ENCODE measurements at places on chromosomes 1 and 21. TPM values are rescaled to one million over a fixed set of nuclear protein-coding genes. Genes with fewer than 3 reads are reported as not detected.

DNA sequence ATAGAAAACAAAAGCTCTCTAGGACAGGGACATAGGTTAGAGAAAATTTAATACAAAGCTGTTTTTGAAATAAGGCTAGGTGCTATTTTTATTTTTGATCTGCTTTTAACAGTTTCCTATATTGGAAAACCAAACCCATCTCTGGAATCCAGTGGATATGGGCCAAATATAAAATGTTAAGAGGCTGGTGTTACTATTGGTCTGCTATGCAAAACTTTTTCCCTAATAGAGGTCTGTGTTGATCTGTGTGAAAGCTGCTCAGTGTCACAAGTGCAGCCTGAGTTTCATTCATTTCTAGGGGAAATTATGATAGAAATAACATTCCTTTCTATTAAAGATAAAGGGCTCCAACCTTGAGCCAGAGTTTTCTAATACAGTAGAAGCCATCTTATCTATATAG lies 116.4 kb downstream of the OLFML2B start:
- no peak for DNase-seq
- no peaks in the 10 kb centered on the region for H3K4me1 ChIP-seq
- H3K27ac ChIP-seq: no peak overlapping the region
- H3K4me3 ChIP-seq: no peak overlapping the region
- no peaks in the 10 kb centered on the region for H3K36me3 ChIP-seq
- H3K27me3 ChIP-seq: no peaks in the 10 kb centered on the region

DNA sequence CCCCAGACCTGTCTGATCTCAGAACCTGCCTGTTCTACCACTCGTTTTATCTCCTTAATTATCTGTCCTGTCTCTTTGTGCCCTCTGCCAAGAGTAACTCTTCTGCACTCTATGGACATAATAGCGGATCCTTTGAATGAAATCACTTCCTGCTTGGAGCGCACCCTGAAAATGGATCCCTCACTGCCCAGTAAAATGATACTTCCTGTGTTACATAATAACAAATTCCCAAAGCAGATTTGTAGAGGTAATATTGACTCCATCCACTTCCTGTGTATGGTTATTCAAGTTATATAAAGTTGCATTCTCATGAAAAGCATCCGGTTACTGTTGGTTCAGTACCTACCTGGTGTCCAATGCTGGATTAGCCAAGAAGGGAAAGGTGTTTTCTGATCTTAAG lies 246.0 kb downstream of the TRABD2B start:
- H3K4me1 ChIP-seq: no peaks in the 10 kb centered on the region
- H3K36me3 ChIP-seq: no peaks in the 10 kb centered on the region
- no peaks in the 10 kb centered on the region for H3K27me3 ChIP-seq
- no peak for DNase-seq

GRCh38 chr1:200442023-200442422 lies 32.2 kb upstream of the ZNF281 start:
- no peaks in the 10 kb centered on the region for H3K4me1 ChIP-seq
- H3K4me3 ChIP-seq: no peak overlapping the region
- no peaks in the 10 kb centered on the region for H3K36me3 ChIP-seq
- H3K27me3 ChIP-seq: no peaks in the 10 kb centered on the region

GRCh38 chr1:30697571-30698376 lies 25.6 kb downstream of the MATN1 start:
- H3K27ac ChIP-seq: no peak overlapping the region
- no peaks in the 10 kb centered on the region for H3K36me3 ChIP-seq
- no peak for DNase-seq
- H3K4me1 ChIP-seq: no peaks in the 10 kb centered on the region
- no peak overlapping the region for H3K4me3 ChIP-seq

GRCh38 chr1:103109311-103109920 lies 1.1 kb upstream of the COL11A1 start:
- no peaks in the 10 kb centered on the region for H3K4me1 ChIP-seq
- H3K27me3 ChIP-seq: no peaks in the 10 kb centered on the region
- no peak for DNase-seq

DNA sequence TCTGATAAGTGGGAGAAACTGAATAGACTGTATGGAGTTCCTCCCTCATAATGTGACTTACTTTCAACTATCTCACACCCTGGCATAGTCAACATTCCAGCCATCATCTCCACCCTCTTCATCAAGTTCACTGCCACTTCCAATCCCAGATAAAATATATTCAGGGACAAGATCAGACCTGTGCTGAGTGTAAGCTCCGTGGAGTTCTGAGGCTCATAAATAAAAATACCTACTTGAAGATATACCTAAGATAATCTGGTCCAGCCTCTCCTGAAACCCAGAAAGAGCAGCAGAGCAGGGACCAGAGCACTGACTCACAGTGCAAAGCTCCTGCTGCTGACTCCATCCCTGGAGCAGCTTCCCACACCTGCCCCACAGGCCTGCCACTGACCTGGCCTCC lies 1.7 kb upstream of the LCE7A start:
- no peak overlapping the region for H3K27ac ChIP-seq
- no peaks in the 10 kb centered on the region for H3K27me3 ChIP-seq
- H3K4me3 ChIP-seq: no peak overlapping the region
- DNase-seq: no peak
- no peaks in the 10 kb centered on the region for H3K4me1 ChIP-seq

GRCh38 chr1:94120570-94120901 lies 412 bp downstream of the ABCA4 start:
- no peaks in the 10 kb centered on the region for H3K36me3 ChIP-seq
- H3K27me3 ChIP-seq: no peaks in the 10 kb centered on the region
- no peak for DNase-seq
- H3K27ac ChIP-seq: no peak overlapping the region
- H3K4me1 ChIP-seq: peaks cover 24% of the 10 kb centered on the region

DNA sequence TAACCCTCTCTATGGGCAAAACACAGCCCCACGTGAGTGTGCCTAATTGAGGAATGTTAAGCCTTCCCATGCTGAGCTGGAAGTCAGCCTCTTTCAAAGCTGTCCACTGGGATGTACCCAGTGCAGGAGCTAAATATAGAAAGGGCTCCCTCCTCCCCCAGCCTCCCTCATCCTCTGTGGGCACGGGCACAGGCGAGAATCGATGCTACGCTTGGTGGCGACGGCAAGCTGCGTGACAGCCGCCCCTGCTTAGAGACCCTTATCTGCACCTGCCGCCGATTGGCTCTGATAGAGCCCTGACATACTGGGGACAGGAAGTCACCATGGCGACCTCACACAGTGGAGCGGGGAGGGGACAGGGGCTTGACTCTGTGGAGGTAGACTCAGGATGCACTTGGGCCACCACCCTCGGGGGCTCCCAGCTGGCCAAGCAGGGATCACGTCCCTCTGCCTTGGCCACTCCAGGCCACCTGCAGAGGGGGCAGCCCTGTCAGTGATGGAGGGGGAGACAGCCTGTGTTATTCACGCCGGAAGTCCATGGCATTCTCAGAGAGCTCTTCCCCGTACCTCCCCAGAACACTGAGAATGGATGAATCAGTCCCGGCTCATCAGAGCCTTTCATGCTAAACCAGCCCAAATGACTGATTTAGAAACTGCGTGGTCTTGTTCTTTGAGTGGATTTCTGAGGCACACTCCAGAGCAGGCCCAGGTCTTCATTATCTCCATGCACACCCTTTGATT lies 84.8 kb downstream of the KCND3 start:
- DNase-seq: no peak
- no peaks in the 10 kb centered on the region for H3K27me3 ChIP-seq

- H3K27ac ChIP-seq: no peak overlapping the region
- H3K4me1 ChIP-seq: no peaks in the 10 kb centered on the region
- no peaks in the 10 kb centered on the region for H3K36me3 ChIP-seq
- H3K4me3 ChIP-seq: no peak overlapping the region
These were observed 1266.9 kb upstream of the ADGRL2 start for GRCh38 chr1:80533775-80534334.

- peak overlapping the region; percentile 38 for H3K4me3 ChIP-seq
- peak overlapping the region; percentile 50 for H3K27ac ChIP-seq
- H3K4me1 ChIP-seq: peaks cover 37% of the 10 kb centered on the region
- DNase-seq: no peak
- no peaks in the 10 kb centered on the region for H3K27me3 ChIP-seq
- H3K36me3 ChIP-seq: peaks cover 36% of the 10 kb centered on the region
These were observed 3.9 kb downstream of the PSMB2 start for GRCh38 chr1:35637401-35637809.

GRCh38 chr1:202694314-202694713 lies 15.9 kb downstream of the SYT2 start:
- no peak overlapping the region for H3K27ac ChIP-seq
- no peaks in the 10 kb centered on the region for H3K36me3 ChIP-seq
- H3K4me1 ChIP-seq: no peaks in the 10 kb centered on the region
- no peak for DNase-seq
- no peak overlapping the region for H3K4me3 ChIP-seq

- peaks cover 14% of the 10 kb centered on the region for H3K4me1 ChIP-seq
- no peak overlapping the region for H3K4me3 ChIP-seq
- H3K27ac ChIP-seq: peak overlapping the region; percentile 54
- H3K27me3 ChIP-seq: no peaks in the 10 kb centered on the region
- peak; percentile 69 for DNase-seq
These were observed 64.0 kb downstream of the SLC19A1 start for GRCh38 chr21:45478115-45478801.

DNA sequence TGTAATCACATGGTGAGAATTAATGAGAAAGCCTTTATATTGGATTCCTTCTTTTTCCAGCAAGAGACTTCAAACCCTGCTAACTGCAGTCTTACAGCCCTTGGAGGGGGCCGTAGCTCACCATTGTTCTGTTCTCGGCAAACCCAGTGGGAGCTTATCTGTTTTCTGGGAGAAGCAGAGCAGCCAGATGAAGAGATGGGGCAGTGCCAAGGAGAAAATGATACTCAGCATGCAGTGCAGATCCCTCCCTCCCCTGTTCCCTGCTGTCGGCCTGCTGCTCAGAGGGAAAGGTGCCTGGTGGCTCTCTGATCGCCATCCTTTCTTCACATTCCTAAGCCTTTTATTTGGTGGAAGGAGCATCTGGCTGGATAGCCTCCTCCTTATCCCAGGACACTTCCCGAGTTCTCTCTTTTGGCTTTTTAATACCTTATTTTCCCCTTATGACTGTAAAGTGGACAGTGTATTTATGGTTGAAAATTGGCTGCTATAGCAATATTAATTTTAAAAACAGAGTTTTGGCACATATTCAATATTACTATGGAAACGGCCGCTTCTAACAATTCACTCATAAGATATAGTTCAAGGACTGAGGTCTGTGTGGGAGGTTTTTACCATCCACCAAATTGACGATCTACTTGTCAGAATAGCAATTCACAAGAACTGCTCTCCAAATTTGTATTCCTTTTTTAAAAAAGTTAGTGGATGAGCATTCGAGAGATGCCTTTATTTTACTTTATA lies 203.4 kb downstream of the CRB1 start:
- H3K4me1 ChIP-seq: no peaks in the 10 kb centered on the region
- no peak overlapping the region for H3K4me3 ChIP-seq
- H3K27ac ChIP-seq: no peak overlapping the region
- no peaks in the 10 kb centered on the region for H3K36me3 ChIP-seq
- DNase-seq: no peak

DNA sequence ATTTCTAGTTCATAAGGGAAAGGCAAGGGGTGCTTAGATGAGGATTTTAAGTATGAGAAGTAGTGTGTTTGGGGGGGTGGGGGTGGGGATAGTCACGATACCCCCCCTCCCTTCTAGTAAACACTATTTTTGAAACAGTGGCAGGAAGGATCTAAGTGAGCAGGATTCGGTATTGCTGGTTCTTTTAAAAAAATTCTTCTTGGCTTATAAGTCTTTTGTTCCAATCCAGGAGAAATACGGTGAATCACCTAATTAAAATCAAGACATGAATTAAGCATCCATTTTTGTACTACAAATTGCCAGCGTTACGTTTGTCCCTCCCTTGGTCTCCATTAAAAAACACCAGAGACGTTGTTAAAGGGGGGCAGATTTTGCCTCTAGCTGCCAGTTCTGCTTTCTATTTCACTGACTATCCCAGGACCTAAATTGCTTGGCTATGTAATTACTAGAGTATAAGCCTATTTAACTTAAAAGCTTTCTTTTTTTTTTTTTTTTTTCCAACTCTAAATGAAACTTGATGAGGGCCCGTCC lies 911 bp downstream of the LMO4 start:
- DNase-seq: no peak
- peak overlapping the region; percentile 85 for H3K4me3 ChIP-seq
- no peaks in the 10 kb centered on the region for H3K36me3 ChIP-seq
- H3K27me3 ChIP-seq: no peaks in the 10 kb centered on the region
- H3K27ac ChIP-seq: peak overlapping the region; percentile 99

- no peak overlapping the region for H3K27ac ChIP-seq
- no peaks in the 10 kb centered on the region for H3K36me3 ChIP-seq
- no peaks in the 10 kb centered on the region for H3K4me1 ChIP-seq
- DNase-seq: no peak
These were observed 5.9 kb upstream of the HES4 start for GRCh38 chr1:1005774-1006304.

DNA sequence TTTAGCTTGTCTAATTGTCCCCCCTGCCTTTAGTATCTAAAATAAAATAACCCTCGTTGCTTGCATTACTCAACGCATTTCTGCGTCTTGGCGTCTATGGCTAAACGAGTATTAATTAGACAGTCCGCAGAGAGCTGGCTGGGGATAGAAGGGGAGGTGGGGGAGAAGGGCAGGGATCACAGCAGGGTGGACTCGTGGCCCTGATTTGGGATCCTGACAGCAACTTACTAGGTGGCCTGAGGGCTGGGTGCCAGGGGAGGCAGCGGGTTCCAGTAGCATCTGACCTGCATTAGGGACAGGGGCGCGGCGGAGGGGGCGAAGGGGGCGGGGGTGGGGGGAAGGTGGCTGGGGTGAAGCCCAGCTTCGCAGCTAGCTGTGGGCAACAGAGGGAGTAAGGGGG lies 1.1 kb upstream of the BACE2 start:
- no peaks in the 10 kb centered on the region for H3K27me3 ChIP-seq
- peak overlapping the region; percentile 92 for H3K27ac ChIP-seq
- H3K4me3 ChIP-seq: peak overlapping the region; percentile 92
- peak; percentile 46 for DNase-seq
- H3K36me3 ChIP-seq: no peaks in the 10 kb centered on the region

- H3K4me3 ChIP-seq: no peak overlapping the region
- H3K27ac ChIP-seq: no peak overlapping the region
- H3K27me3 ChIP-seq: no peaks in the 10 kb centered on the region
- peaks cover 5% of the 10 kb centered on the region for H3K4me1 ChIP-seq
These were observed 100.2 kb downstream of the RIPK4 start for GRCh38 chr21:41666641-41667081.

Gene IGFN1
- not detected for total RNA-seq

Gene PLEKHG5
- 40.8 TPM for total RNA-seq

Gene HHIPL2
- total RNA-seq: 0.21 TPM

Gene MCOLN2
- total RNA-seq: 12.2 TPM

Gene SPATA45
- not detected for total RNA-seq

Gene SGIP1
- 14.7 TPM for total RNA-seq

Gene CLIC6
- total RNA-seq: 8.7 TPM

Gene HTR6
- total RNA-seq: not detected

Gene CAPZB
- total RNA-seq: 58.2 TPM

All from tibial nerve (tissue), 4 donors.